Esophagus squamous epithelium (tissue), 5 donors: ENCODE measurements at places on chromosomes 1 and 21.

DNA sequence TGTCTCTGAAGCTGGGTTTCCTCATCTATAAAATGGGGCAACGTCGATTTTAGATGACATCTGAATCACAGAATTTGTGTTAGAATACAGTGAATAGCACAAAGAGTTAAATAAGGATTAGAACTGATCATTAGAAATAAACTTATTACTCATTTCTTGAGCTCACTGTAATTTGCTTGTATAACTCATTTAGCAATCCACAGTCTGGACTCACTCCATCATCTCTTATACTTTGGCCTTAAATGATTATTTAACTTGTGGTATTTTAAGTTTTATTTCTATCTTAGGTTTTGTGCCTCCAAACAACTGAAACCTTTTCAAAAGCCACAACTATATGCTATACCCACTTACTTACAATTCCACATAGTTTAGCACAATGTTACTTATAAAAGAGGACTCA, 128.0 kb downstream of the CDC42BPA start:
- no peak for DNase-seq

GRCh38 chr21:35217504-35218060, 168.5 kb upstream of the RUNX1 start:
- DNase-seq, result no peak

GRCh38 chr1:191963781-191964455, 194.3 kb upstream of the RGS18 start:
- DNase-seq, result no peak

- DNase-seq, result no peak
Observed at GRCh38 chr1:145824499-145824842, 471 bp downstream of the POLR3C start.
